ENCODE measurements at places on chromosomes 13 and 19.

DNA sequence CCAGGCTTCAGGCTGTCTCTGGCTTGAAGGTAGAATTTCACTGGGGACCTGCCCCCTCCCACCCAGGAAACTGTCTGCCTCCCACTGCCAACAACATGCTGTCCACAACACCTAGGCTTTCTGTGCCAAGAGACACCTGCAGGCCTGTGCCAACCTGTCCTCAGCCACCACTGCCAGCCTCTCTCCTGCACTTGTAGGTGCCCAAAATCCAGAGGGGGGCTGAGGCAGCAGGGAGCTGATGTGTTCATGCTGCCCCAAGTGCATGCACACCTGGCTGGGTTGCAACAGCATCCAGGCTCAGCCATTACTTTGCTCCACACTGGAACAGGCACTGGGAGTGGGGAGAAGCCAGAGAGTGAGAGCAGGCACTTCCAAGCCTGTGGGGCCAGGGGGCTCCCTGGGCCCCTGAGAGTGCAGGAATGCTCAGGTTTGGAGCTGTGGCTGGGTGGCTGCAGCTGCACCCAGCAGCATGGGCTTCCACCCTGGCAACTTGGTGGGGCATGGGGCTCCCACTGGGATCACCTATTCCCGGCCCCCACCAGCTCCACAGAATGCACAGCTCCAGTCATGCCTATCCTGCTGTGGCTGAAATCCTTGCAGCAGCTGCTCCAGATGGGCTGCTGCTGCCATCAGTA, 218.1 kb upstream of the OBI1 start:
- H3K4me1 ChIP-seq: no peaks in the 10 kb centered on the region
- no peak for DNase-seq
- H3K27me3 ChIP-seq: no peaks in the 10 kb centered on the region
- H3K4me3 ChIP-seq: no peak overlapping the region
- H3K36me3 ChIP-seq: no peaks in the 10 kb centered on the region

GRCh38 chr13:90414691-90415596, 932.5 kb upstream of the MIR17HG start:
- DNase-seq: no peak
- no peak overlapping the region for H3K4me3 ChIP-seq

- DNase-seq: peak; percentile 84
- peaks cover 12% of the 10 kb centered on the region for H3K4me1 ChIP-seq
- no peaks in the 10 kb centered on the region for H3K27me3 ChIP-seq
- H3K4me3 ChIP-seq: peak within 1 kb of the TSS; percentile 95
- H3K27ac ChIP-seq: peak within 1 kb of the TSS; percentile 78
Observed at GRCh38 chr13:30422054-30422839, at the start of gene UBE2L5. Gene UBE2L5, plus strand, starts transcription at chr13:30422493. Its CDS starts 5,498 bp downstream, at chr13:30427991.

DNA sequence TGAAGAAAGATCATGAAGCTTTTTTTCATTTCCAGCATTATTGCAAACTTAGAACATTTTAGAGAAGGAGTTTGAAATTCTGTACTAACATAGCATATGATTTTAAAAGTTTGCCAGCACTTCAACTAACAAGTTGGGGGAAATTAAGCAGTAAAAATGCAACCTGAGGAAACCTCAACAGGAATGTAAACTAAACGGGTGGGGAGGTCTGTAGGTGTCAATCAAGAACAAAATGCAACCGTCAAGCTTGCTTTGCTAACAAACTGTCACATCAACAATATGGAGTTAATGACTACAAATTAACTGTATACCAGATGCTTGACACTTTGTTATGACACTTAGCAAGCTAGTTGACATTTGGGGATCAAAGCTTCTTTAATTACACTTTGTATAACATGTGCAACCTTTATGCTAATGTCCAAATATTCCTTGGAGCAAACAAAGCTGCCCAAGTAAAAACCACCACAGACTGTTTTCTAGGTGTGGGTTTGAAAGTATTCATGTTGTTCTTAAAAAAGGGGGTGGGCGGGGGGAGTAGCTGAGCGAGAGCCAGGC, 52.1 kb downstream of the DACH1 start:
- H3K4me3 ChIP-seq: no peak overlapping the region
- no peak overlapping the region for H3K27ac ChIP-seq
- no peaks in the 10 kb centered on the region for H3K36me3 ChIP-seq
- H3K4me1 ChIP-seq: no peaks in the 10 kb centered on the region
- no peak for DNase-seq

- H3K27ac ChIP-seq: no peak overlapping the region
- no peaks in the 10 kb centered on the region for H3K36me3 ChIP-seq
- no peak for DNase-seq
- no peaks in the 10 kb centered on the region for H3K4me1 ChIP-seq
Observed at GRCh38 chr13:97002581-97002980, 8.3 kb upstream of the OXGR1 start.

All from natural killer cell treated with Interleukin-12 subunit alpha and Interleukin-12 subunit beta and Interleukin-15 and Interleukin-18, amount 100 ng/mL, for 72 hours (primary cell).